ENCODE measurements at places on chromosomes 1 and 21.

DNA sequence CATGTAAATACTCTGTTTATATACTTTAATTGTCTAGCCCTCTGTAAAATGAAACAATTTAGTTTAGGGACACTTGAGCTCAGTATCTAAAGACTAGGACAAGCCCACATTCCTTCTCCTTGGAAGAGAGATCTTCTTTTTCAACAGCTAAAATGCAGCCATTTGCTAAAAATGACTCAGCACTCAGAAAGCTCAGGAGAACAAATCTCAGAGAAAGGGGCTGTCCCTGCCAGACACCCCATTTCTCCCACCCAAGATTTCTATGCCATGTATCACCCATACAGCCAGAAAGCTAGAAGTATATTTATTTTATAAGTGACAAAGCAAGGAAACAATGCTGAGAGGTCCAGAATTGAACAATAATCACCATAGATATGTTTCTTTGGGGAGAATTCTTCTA, 23.2 kb upstream of the PRDX6 start:
- DNase-seq, result no peak

DNA sequence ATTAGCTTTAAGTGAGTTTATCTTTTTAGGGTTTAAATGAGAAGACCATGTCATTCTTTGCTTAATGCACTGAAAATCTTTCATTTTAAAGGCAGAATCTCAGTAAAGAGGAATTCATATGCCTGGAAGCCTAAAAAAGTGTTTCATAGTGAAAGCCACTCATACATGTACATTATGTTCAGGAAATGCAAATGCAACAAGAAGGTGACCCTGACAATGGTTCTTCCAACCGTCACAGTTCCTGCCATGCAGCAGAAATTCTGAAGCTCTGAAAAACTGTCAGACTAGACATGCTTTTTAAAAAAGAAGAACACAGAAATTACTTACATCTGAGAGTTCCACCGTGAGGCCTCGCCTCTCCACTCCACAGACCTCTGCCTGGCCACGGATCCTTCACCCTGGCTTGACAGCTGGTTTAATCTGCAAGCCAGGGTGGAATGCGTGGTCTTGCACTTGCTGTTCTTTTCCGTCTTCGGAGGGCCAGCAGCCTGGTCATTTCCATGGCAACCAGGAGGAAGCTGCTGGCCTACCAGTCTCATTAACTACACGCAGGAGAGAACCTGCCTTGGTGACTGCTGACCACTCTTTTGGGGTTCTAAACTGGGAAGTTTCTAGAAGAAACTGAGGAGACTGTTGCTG, 41.8 kb upstream of the PAXBP1 start:
- DNase-seq, result no peak

- no peak for DNase-seq
These were observed 2.0 kb downstream of the RNF186 start for GRCh38 chr1:19812875-19813642.

DNA sequence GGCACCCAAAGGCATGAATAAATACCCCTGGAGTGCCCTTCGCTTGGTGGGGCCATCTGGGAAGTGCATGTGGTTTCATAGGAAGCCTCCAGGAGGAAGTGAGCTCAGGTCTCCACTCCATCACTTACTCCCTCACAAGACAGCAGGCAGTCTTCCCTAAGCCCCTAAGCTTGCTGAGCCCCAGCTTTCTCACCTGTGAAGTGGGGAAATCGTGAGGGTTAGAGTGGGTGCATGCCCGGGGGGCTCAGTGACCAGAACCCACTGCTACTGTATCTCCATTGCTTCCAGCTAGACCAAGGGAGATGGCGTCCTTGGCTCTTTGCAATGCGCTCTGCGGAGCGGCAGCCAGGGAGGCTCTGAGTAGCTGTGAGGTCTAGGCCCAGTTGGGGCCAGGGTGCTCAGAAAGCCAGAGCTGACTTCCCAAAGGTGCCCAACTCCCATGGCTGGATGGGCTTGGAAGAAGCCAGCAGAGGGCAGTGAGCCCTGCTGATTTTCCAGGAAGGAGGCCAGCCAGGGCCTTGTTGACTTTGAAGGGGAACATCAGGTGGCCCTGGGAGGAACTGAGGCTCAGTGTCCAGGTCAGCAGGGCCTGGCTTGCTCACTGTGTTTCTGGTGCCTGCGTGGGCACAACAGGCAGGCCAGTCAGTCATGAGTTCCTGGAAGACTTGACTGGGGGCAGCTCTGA, 27.3 kb downstream of the CDCP2 start:
- DNase-seq, result no peak

DNA sequence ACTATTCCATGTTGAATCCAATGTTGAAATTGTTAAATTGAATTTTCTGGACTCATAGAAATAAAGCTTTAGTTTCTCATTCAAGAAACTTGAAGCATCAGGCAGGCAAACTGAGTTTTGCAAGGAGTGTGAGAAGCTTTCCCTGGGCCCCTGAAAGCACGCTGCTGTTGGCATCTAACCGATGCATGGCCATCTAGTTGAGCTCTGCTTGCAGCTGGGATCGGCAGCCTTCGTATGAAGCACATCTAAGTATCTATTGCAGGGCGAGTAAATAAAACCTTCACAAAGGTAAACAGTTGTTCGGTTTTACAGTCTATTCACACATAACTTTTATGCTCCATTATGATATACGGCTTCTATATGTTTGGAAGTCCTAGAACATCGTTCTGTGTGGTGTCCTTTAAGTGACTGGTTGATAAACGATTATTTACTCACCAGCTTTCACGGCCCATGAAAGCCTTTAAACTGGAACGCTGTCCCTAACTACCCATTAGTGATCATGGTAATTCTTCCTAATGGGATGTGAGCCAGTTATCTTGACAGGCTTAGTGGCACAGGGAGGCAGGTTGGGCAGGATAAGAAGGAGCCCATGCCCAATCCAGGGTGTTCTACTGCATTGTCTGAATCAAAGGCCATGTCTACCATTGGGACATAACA, 71.7 kb downstream of the SEC16B start:
- no peak for DNase-seq

DNA sequence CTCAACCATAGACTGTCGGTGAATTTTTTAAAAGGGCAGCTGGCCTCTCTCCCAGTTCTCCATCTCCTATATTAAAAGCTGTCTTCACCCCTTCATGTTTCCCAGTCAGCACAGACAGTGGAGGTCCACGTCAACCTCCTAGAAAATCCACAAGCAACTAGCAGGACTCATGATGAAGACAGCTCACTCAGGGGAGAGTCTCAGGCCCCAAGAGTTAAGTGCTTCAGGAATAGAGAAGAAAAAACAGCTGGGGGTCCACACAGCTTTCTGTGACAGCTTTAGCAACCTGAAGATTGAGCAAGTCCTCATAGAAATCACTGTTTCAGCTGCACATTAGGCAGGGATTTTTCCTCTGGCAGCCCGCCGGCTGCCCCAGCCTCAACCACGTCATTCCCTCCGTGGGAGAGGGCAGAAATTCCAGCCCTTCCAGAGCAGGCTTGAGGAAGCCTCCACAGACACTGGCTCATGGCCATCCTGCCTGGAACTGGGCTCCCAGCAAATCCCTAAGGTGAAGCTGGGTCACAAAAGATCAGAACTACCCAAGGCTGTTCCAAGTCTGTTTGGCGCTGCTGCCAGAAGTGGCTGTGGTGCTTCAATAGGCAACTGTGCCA, 15.2 kb downstream of the GPR161 start:
- DNase-seq, result no peak

- no peak for DNase-seq
These were observed 28.6 kb downstream of the KIF26B start for GRCh38 chr1:245183429-245183828.

Data from stimulated activated naive B cell treated with anti-CD40 and anti-IgM and Interleukin-4, amounts not matched to agents 10 μg/mL and 1 μg/mL and 100 μg/mL, for 72 hours (primary cell).